ENCODE measurements at places on chromosomes 12 and 14. TPM values are rescaled to one million over a fixed set of nuclear protein-coding genes. Genes with fewer than 3 reads are reported as not detected.

Gene RDH12
- polyA plus RNA-seq, result 0.63 TPM

Gene CD69
- polyA plus RNA-seq, result not detected

Gene AMHR2
- polyA plus RNA-seq, result not detected

Gene PTPN11
- polyA plus RNA-seq, result 32.7 TPM

All from brain (organoid and tissue), 16 donors.